Pancreas (tissue), 10 donors: ENCODE measurements at places on chromosomes 7 and 10. TPM values are rescaled to one million over a fixed set of nuclear protein-coding genes. Genes with fewer than 3 reads are reported as not detected.

- no peaks in the 10 kb centered on the region for H3K4me1 ChIP-seq
- no peaks in the 10 kb centered on the region for H3K27me3 ChIP-seq
- no peaks in the 10 kb centered on the region for H3K36me3 ChIP-seq
- H3K4me3 ChIP-seq = no peak overlapping the region
- H3K27ac ChIP-seq = no peak overlapping the region
- DNase-seq = no peak
Observed at GRCh38 chr7:45713669-45714520, 139.7 kb downstream of the ADCY1 start.

DNA sequence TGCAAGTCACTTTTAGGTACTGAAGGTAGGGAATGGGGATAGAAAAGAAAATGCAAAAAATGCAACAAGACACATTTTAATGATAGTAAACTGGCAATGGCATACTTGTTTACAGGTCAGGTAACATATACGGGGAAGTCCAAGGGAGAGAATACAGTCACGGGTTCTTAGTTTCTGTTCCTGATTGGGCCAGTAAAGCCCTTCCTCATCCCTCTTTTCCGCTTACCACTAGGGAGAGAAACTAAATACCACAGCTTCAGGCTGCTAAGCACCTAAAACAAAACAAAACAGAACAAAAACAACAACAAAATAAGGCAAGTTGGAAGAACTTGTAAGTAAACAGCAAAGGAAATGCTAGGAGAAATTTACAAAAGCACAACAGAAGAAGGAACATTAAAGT, 65.2 kb upstream of the OGDHL start:
- no peak overlapping the region for H3K27ac ChIP-seq
- no peaks in the 10 kb centered on the region for H3K27me3 ChIP-seq
- no peaks in the 10 kb centered on the region for H3K4me1 ChIP-seq
- no peak overlapping the region for H3K4me3 ChIP-seq
- no peaks in the 10 kb centered on the region for H3K36me3 ChIP-seq
- DNase-seq = no peak

DNA sequence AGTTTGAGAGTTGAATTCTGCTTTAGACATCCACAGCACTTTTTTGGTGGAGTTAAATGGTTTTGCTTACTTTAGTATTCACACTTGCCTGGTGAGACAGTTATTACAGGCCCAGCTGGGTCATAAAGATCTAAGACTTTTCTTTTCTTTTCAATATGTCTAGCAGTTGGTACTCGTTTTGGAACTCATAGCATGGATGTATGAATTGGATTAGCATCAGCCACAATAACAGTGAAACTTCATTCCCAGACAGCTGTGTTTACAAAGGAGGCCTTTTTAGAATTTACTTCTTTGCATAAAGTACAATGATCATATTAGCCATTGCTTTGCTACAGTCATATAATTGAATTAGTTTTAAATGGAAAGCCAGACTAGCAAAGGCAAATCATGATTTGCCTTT, 168.4 kb upstream of the DKK1 start:
- no peak for DNase-seq
- no peak overlapping the region for H3K27ac ChIP-seq
- H3K4me1 ChIP-seq = no peaks in the 10 kb centered on the region
- H3K36me3 ChIP-seq = no peaks in the 10 kb centered on the region

- H3K27me3 ChIP-seq = no peaks in the 10 kb centered on the region
- no peaks in the 10 kb centered on the region for H3K4me1 ChIP-seq
- no peak overlapping the region for H3K4me3 ChIP-seq
- no peaks in the 10 kb centered on the region for H3K36me3 ChIP-seq
- DNase-seq = no peak
Observed at GRCh38 chr7:32390210-32390609, 100.0 kb downstream of the LSM5 start.

- no peak for DNase-seq
- H3K36me3 ChIP-seq = no peaks in the 10 kb centered on the region
- H3K4me1 ChIP-seq = no peaks in the 10 kb centered on the region
- no peaks in the 10 kb centered on the region for H3K27me3 ChIP-seq
Observed at GRCh38 chr10:92965314-92965713, 95.3 kb upstream of the CYP26C1 start.

- H3K27me3 ChIP-seq = no peaks in the 10 kb centered on the region
- no peaks in the 10 kb centered on the region for H3K36me3 ChIP-seq
- no peak for DNase-seq
- no peak overlapping the region for H3K4me3 ChIP-seq
Observed at GRCh38 chr7:3427957-3428356, 126.9 kb downstream of the SDK1 start.

- no peaks in the 10 kb centered on the region for H3K36me3 ChIP-seq
- no peaks in the 10 kb centered on the region for H3K4me1 ChIP-seq
- no peak overlapping the region for H3K27ac ChIP-seq
- no peak for DNase-seq
Observed at GRCh38 chr7:120615703-120616102, 242.2 kb downstream of the TSPAN12 start.

GRCh38 chr7:42690794-42691639, 220.9 kb downstream of the C7orf25 start:
- H3K4me1 ChIP-seq = peaks cover 9% of the 10 kb centered on the region
- no peaks in the 10 kb centered on the region for H3K36me3 ChIP-seq
- H3K27me3 ChIP-seq = no peaks in the 10 kb centered on the region
- no peak for DNase-seq

- no peak overlapping the region for H3K27ac ChIP-seq
- no peaks in the 10 kb centered on the region for H3K4me1 ChIP-seq
- DNase-seq = no peak
- no peaks in the 10 kb centered on the region for H3K27me3 ChIP-seq
- H3K36me3 ChIP-seq = no peaks in the 10 kb centered on the region
- no peak overlapping the region for H3K4me3 ChIP-seq
Observed at GRCh38 chr10:1454428-1454827, 282.9 kb downstream of the ADARB2 start.

GRCh38 chr10:5932345-5932744, 42.3 kb downstream of the FBH1 start:
- no peaks in the 10 kb centered on the region for H3K4me1 ChIP-seq
- no peaks in the 10 kb centered on the region for H3K27me3 ChIP-seq
- H3K4me3 ChIP-seq = no peak overlapping the region
- no peak for DNase-seq
- H3K27ac ChIP-seq = no peak overlapping the region

GRCh38 chr7:1004018-1004852, 21.3 kb downstream of the CYP2W1 start:
- H3K27ac ChIP-seq = no peak overlapping the region
- no peaks in the 10 kb centered on the region for H3K27me3 ChIP-seq
- H3K4me1 ChIP-seq = no peaks in the 10 kb centered on the region
- no peaks in the 10 kb centered on the region for H3K36me3 ChIP-seq
- H3K4me3 ChIP-seq = no peak overlapping the region
- peak; percentile 56 for DNase-seq

DNA sequence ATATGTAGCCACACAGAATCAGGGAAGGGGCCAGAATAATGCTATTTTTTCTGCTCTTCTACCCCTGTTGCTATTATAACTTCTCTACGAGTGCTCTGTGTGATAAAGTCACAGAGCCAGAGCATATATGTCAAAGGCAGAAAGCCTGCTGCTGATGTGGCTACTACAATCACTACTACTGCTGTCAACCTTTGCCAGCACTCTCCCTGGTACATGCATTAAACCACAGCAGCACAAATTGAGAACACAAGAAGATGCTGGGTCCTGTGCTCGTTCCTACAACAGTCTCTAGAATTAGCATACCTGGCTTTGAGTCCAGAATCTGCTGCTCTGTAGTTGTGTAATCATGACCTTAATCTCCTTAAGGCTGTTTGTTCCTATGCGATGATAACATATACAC, 108.6 kb downstream of the SEMA3A start:
- no peaks in the 10 kb centered on the region for H3K4me1 ChIP-seq
- H3K27ac ChIP-seq = no peak overlapping the region
- DNase-seq = no peak
- no peaks in the 10 kb centered on the region for H3K36me3 ChIP-seq
- no peaks in the 10 kb centered on the region for H3K27me3 ChIP-seq

- H3K4me3 ChIP-seq = no peak overlapping the region
- H3K4me1 ChIP-seq = peaks cover 7% of the 10 kb centered on the region
- H3K27me3 ChIP-seq = no peaks in the 10 kb centered on the region
- no peak for DNase-seq
- no peaks in the 10 kb centered on the region for H3K36me3 ChIP-seq
Observed at GRCh38 chr7:104137971-104138370, 69.8 kb downstream of the ORC5 start.

GRCh38 chr10:130430852-130431704, 294.9 kb downstream of the GLRX3 start:
- H3K27ac ChIP-seq = no peak overlapping the region
- no peaks in the 10 kb centered on the region for H3K27me3 ChIP-seq

DNA sequence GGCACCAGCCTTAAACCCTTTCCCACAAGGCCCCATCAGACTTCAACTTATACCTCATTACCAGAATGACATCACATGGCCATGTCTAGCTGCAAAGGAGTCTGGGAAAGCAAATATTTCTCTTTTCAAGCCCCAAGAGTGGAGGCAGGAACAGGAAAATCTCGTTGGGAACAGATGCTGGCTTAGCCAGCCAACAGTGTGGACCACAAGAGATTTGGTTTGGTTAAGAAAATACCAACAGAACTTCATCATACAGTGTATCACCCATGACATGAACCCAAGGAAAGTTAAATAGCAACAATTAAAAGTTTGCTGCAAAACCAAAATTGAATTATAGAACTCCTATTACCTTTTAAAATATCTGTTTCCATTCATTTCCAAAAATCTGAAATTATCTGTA, 2.2 kb upstream of the MET start:
- peaks cover 4% of the 10 kb centered on the region for H3K4me1 ChIP-seq
- H3K27me3 ChIP-seq = no peaks in the 10 kb centered on the region
- no peak for DNase-seq
- H3K36me3 ChIP-seq = no peaks in the 10 kb centered on the region
- H3K27ac ChIP-seq = no peak overlapping the region
- H3K4me3 ChIP-seq = no peak overlapping the region

DNA sequence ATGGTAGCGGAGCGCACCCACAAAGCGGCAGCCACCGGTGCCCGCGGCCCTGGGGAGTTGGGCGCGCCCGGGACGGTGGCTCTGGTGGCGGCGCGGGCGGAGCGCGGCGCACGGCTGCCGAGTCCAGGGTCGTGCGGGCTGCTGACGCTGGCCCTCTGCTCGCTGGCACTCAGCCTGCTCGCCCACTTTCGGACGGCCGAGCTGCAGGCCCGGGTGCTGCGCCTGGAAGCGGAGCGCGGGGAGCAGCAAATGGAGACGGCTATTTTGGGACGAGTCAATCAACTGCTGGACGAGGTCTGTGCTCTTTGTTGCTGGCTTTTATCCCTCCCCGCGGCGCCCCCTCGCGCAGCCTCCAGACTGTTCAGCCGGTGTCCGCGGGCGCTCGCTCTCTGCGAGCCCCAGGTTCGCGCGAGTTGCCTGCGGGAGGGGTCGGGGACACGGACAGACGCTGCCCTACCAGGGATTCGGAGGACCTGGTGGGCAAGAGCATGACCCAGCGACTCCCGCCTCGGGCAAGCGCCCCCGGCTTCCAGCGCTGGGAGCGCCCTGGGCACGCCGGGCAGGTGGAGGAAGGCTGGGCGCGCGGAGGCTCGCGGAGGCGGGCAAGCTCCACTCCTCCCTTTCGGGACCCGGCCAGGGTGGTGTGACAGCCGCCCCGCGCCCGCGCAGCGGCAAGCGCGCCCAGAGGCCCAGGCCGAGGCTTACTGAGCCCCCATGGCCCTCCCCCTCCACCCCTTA, 887 bp downstream of the COL13A1 start:
- peak overlapping the region; percentile 0 for H3K4me3 ChIP-seq
- peak; percentile 17 for DNase-seq
- H3K27ac ChIP-seq = no peak overlapping the region
- H3K27me3 ChIP-seq = peaks cover 9% of the 10 kb centered on the region
- no peaks in the 10 kb centered on the region for H3K36me3 ChIP-seq

GRCh38 chr10:93420091-93420490, 62.0 kb downstream of the MYOF start:
- no peaks in the 10 kb centered on the region for H3K36me3 ChIP-seq
- DNase-seq = no peak
- H3K4me3 ChIP-seq = no peak overlapping the region
- H3K27me3 ChIP-seq = no peaks in the 10 kb centered on the region
- H3K4me1 ChIP-seq = no peaks in the 10 kb centered on the region

- H3K27me3 ChIP-seq = no peaks in the 10 kb centered on the region
- H3K4me3 ChIP-seq = no peak overlapping the region
- DNase-seq = no peak
Observed at GRCh38 chr7:134632937-134633540, 13.6 kb upstream of the BPGM start.

GRCh38 chr7:155839461-155839860, 27.2 kb upstream of the SHH start:
- no peaks in the 10 kb centered on the region for H3K27me3 ChIP-seq
- no peaks in the 10 kb centered on the region for H3K36me3 ChIP-seq
- H3K4me1 ChIP-seq = no peaks in the 10 kb centered on the region
- no peak overlapping the region for H3K27ac ChIP-seq
- no peak overlapping the region for H3K4me3 ChIP-seq
- no peak for DNase-seq

GRCh38 chr7:54992871-54993475, 25.8 kb upstream of the EGFR start:
- no peak for DNase-seq
- H3K27me3 ChIP-seq = no peaks in the 10 kb centered on the region
- H3K4me3 ChIP-seq = no peak overlapping the region
- no peak overlapping the region for H3K27ac ChIP-seq
- no peaks in the 10 kb centered on the region for H3K36me3 ChIP-seq
- H3K4me1 ChIP-seq = no peaks in the 10 kb centered on the region

GRCh38 chr10:74439213-74439612, 288.2 kb downstream of the ADK start:
- no peak for DNase-seq
- H3K27ac ChIP-seq = peak overlapping the region; percentile 5
- H3K4me3 ChIP-seq = no peak overlapping the region

- H3K4me1 ChIP-seq = no peaks in the 10 kb centered on the region
- no peaks in the 10 kb centered on the region for H3K36me3 ChIP-seq
- no peak overlapping the region for H3K4me3 ChIP-seq
- no peak for DNase-seq
Observed at GRCh38 chr7:78218876-78219275, 420.3 kb downstream of the PHTF2 start.

The PPP1R17 gene
- not detected for total RNA-seq

The LEP gene
- 1.1 TPM for total RNA-seq

The SAP25 gene
- 0.67 TPM for total RNA-seq

The MOGAT3 gene
- total RNA-seq = not detected

The PDE6C gene
- total RNA-seq = not detected

The TPST1 gene
- 18.5 TPM for total RNA-seq

The TMEM236 gene
- 0.62 TPM for total RNA-seq

The IMMP2L gene
- 10.2 TPM for total RNA-seq

The GTF2IRD1 gene
- total RNA-seq = 9.7 TPM

The HMX2 gene
- not detected for total RNA-seq

The RADIL gene
- 5.5 TPM for total RNA-seq

The AZGP1 gene
- 262 TPM for total RNA-seq

The AQP1 gene
- total RNA-seq = 169 TPM

The ADARB2 gene
- total RNA-seq = 2.8 TPM

The ARMS2 gene
- not detected for total RNA-seq

The LMOD2 gene
- total RNA-seq = not detected

The FRMPD2 gene
- total RNA-seq = 0.37 TPM

The EBLN1 gene
- not detected for total RNA-seq
